ENCODE measurements at places on chromosomes 13 and 19. TPM values are rescaled to one million over a fixed set of nuclear protein-coding genes. Genes with fewer than 3 reads are reported as not detected.

DNA sequence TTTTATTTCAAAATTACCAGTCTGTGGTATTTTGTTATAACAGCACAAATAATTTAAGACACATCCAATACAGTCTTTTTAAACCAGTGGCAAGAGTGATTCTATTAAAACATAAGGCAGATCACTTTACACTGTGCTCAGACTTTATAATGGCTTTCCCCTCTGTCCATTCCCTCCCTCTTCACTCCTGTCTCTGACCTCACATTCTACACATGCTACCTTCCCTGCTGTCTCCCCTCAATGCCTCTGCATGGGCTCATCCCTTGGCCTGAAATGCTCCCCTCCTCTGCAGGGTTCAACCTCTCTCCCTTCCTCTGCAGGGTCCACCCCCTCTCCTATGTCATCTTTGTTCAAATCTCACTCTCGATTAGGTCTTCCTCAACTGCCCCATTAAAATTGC, 170.8 kb downstream of the LHFPL6 start:
- H3K36me3 ChIP-seq = no peaks in the 10 kb centered on the region
- H3K4me1 ChIP-seq = no peaks in the 10 kb centered on the region
- H3K4me3 ChIP-seq = no peak overlapping the region
- no peak for DNase-seq

DNA sequence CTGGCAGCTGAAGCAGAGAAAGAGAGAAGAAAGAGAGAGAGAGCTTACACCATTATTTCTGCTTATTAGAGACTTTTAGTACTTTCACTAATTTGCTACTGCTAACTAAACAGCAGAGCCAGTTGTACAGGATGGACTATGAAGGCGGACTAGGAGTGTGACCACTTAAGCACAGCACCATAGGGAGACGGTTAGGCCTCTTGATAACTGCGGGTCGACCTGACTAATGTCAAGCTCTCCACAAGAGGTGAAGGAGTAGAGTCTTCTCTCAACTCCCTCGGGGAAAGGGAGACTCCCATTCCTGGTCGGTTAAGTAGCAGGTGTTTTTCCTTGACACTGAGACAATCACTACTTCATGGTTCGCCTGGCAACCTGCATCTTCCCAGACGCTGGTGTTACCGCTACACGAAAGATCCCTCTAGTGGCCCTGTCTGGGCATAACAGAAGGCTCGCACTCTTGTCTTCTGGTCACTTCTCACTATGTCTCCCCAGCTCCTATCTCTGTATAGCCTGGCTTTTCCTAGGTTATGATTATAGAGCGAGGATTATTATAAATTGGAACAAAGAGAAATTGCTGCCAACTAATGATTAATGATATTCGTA, 5.3 kb upstream of the PSG7 start:
- no peaks in the 10 kb centered on the region for H3K4me1 ChIP-seq
- no peaks in the 10 kb centered on the region for H3K27me3 ChIP-seq
- no peak for DNase-seq
- no peak overlapping the region for H3K4me3 ChIP-seq
- H3K36me3 ChIP-seq = no peaks in the 10 kb centered on the region

- H3K4me3 ChIP-seq = no peak overlapping the region
- no peak for DNase-seq
- H3K4me1 ChIP-seq = no peaks in the 10 kb centered on the region
These were observed 208.3 kb upstream of the STARD13 start for GRCh38 chr13:33493672-33494365.

DNA sequence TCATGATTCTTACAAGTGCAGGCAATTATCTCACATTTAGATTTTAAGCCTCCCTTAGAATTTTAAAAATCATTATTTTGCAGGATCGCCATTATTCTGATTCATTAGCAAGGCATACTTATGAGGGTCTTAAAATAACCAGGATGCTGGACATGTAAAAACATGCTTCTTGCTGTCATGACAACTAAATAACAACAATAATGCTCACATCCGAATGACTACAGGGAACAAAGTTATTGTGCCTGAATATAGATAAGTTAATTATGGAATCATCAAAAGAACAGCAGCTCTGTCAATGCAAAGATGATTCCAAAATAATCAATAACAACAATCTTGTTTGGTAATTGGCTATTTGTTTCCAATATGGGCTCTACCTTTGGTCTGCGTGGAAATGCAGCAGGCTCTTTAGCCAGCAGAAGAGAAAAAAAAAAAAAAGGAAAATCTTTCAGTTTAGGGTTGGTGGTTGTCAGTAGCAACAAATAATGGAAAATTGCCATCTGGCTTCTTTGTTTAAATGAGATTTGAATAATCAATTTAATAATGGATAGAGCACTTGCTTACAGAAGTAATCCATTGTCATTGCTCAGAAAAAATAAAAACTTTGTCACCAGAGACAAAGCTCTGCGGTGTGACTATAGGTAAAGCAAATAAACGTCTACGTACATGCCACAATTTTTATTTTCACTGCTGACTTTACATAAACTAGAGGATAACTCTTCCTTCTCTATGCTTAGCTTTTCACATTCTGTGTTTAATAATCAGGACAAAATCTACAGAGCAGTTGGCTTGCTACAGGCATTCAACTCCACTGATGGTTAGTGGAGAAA, 468.9 kb upstream of the TSHZ3 start:
- H3K4me1 ChIP-seq = no peaks in the 10 kb centered on the region
- H3K27me3 ChIP-seq = no peaks in the 10 kb centered on the region
- no peak overlapping the region for H3K4me3 ChIP-seq
- H3K27ac ChIP-seq = no peak overlapping the region

The SKA3 gene
- total RNA-seq = 1.4 TPM

- H3K27me3 ChIP-seq = no peaks in the 10 kb centered on the region
- no peaks in the 10 kb centered on the region for H3K4me1 ChIP-seq
- H3K27ac ChIP-seq = no peak overlapping the region
- H3K36me3 ChIP-seq = no peaks in the 10 kb centered on the region
These were observed 101.0 kb upstream of the SPRY2 start for GRCh38 chr13:80441968-80442367.

DNA sequence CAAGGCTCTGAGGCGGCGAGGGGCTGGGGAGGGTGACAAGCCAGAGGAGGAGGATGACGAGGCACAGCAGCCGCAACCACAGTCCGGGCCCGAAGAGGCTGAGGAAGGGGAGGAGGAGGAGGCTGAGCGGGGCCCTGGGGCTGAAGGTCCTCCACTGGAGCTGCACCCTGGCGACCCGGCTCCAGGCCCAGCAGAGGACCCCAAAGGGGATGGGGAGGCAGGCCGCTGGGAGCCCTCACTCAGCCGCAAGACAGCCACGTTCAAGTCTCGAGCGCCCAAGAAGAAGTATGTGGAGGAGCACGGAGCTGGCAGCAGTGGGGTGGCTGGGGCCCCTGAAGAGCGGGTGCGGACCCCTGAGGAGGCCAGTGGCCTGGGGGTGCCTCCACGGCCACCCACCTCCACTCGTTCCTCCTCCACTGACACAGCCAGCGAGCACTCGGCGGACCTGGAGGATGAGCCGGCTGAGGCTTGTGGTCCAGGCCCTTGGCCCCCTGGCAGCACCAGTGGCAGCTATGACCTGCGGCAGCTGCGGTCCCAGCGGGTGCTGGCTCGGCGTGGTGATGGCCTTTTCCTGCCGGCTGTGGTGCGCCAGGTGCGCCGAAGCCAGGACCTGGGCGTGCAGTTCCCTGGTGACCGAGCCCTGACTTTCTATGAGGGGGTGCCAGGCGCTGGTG, 2.9 kb downstream of the CIC start:
- peaks cover 31% of the 10 kb centered on the region for H3K4me1 ChIP-seq
- no peaks in the 10 kb centered on the region for H3K36me3 ChIP-seq
- H3K27ac ChIP-seq = peak overlapping the region; percentile 96
- no peaks in the 10 kb centered on the region for H3K27me3 ChIP-seq
- no peak for DNase-seq

DNA sequence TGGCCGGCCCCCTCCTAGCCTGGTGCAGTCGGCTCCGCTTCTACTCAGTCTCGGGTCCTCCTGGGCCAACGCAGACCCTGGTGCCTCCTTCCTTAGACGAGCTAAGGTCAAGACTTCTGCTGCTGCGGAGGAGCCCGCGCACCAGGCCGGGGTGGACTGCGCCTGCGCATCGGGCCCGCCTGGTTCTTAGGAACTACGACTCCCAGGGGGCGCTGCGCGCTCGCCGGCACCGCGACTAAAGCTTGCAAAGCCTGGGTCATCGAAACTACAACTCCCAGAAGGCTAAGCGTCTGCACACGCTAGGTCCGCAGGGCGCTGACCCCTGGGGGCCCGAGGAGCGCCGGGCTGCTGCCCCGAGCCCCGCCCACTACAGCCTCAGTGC, at the start of gene ZNF835:
Gene ZNF835 (minus strand): TSS at position 145 of the 382 bp plus-strand sequence. CDS start 6,559 bp downstream, outside the sequence.
- peak; percentile 75 for DNase-seq
- peak within 1 kb of the TSS; percentile 53 for H3K4me3 ChIP-seq
- H3K27me3 ChIP-seq = no peaks in the 10 kb centered on the region
- peak within 1 kb of the TSS; percentile 67 for H3K27ac ChIP-seq

- H3K4me3 ChIP-seq = no peak overlapping the region
- H3K27me3 ChIP-seq = no peaks in the 10 kb centered on the region
- no peaks in the 10 kb centered on the region for H3K36me3 ChIP-seq
These were observed 128.3 kb upstream of the FRY start for GRCh38 chr13:31903111-31903815.

DNA sequence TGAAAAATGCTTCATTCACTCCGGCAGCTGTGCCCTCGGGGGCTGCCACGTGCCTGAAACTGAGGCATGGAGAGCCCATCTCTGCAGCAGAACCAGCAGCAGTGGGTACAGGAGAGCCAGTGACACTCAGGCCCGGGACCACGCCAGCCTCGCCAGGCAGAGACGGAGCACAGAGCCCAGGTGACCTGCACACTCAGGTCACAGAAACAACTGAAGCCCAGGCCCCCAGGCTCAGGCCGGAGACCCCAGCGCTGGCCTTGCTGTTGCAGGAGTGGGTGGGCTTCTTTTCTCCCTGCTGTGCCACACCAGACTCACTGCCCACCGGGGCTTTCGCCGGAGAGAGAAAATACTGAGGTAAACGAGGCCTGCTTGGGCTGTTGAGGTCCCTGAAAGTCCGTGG, 117.3 kb downstream of the SOX1 start:
- H3K27me3 ChIP-seq = no peaks in the 10 kb centered on the region
- H3K4me1 ChIP-seq = no peaks in the 10 kb centered on the region
- H3K4me3 ChIP-seq = no peak overlapping the region
- H3K27ac ChIP-seq = no peak overlapping the region
- DNase-seq = no peak

DNA sequence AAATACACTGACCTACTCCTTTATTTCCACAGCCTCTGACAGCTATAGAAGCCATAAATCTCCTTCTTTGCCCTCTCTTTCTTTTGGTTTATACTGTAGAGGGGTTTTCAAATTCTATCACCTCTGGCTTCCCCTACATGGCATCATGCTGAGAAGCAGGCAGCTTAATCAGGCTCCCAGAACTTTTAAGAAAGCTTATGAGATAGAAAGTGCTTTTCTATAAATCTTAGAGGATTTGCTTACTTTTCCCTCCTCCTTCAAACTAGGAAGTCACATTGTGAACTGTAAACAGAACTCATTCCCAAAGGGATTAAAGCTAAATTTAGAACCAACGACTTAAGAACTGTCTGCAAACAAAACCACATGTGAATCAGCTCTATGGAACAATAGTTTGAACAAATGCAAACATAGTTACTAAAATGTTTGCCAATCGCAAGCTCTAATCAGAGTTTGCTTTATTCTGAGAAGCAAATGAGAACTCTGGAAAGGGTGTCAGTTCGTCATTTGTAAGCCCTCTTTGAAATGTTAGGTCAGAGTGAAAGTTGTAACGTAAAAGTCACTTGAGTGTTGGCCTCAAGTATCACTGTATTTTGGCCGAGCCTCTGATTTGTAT, 344.1 kb downstream of the RFC3 start:
- no peak for DNase-seq
- no peak overlapping the region for H3K4me3 ChIP-seq
- no peaks in the 10 kb centered on the region for H3K27me3 ChIP-seq
- no peaks in the 10 kb centered on the region for H3K36me3 ChIP-seq
- no peaks in the 10 kb centered on the region for H3K4me1 ChIP-seq

The LGALS4 gene
- total RNA-seq = 5.0 TPM

DNA sequence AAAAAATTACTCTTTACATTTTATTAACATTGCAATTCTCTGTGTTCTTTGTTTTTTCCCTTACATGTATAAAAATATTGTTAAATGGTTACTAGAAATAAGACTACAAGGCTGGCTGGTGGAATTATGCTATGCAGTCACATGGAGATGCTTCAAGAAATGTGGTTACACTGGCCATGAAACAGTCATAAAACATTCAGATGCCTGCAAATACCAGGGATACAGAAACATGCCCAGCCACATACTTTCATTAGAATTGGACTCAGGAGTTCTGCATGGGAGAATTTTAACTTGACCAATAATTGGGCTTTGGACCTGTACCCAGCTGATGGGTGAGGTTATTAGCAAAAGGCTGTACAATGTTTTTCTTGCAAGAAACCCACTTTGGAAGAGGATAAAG, 1407.7 kb upstream of the SLC10A2 start:
- no peaks in the 10 kb centered on the region for H3K27me3 ChIP-seq
- H3K27ac ChIP-seq = no peak overlapping the region
- H3K4me1 ChIP-seq = no peaks in the 10 kb centered on the region
- no peak for DNase-seq

DNA sequence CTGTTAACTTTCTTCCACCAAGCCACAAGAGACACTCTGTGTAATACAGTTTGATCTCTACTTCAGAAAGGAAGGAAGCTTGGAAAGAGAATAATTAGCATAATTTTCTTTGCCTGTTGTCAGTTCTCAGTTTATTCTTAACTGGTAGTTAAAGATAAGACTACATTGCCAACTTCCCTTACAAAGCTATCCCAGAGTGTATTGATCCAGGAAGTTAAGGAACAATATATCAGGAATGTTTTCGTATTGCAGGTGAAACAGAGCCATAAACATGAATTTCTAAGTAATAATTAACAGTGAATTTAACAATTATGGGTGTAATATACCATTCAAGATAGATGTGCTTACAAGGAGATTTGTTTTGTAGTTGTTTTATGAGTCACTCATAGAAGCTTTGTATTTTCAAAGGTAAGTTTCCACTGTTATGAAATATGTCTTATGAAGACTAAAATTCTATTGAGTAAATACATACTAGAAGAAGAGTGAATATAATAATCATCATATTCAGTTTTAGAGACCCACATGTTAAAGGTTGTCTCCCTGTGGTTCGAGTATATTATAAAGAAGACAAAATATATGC, 88.4 kb upstream of the KLF5 start:
- peaks cover 6% of the 10 kb centered on the region for H3K36me3 ChIP-seq
- no peak for DNase-seq
- no peaks in the 10 kb centered on the region for H3K4me1 ChIP-seq
- H3K4me3 ChIP-seq = no peak overlapping the region
- H3K27ac ChIP-seq = no peak overlapping the region

DNA sequence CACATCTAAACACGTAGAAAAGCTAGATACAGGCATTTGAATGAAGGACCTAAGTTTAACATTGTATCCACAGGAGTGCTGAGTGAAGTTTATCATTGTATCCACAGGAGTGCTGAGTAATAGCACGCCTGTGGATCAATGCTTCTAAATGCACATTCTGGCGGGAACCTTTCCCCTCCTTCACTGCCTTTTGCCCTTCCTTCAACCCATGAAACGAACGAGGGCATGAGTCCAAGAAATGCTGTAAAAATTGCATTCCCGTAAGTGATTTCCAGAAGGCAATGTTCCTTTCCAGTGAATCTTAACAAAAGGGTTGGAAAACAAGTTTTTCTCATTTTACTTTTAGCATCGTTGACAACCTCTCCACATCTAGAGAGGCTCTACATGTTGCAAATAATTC, 88.1 kb downstream of the ZDHHC20 start:
- H3K4me1 ChIP-seq = no peaks in the 10 kb centered on the region
- H3K4me3 ChIP-seq = no peak overlapping the region
- no peak overlapping the region for H3K27ac ChIP-seq
- no peak for DNase-seq
- H3K27me3 ChIP-seq = no peaks in the 10 kb centered on the region

The C19orf67 gene
- 0.78 TPM for total RNA-seq

Data from naive thymus-derived CD4-positive, alpha-beta T cell (primary cell).